ENCODE measurements at places on chromosomes 1 and 21.

- no peak for DNase-seq
These were observed 5.3 kb downstream of the PRUNE1 start for GRCh38 chr1:151013518-151013917.

- no peak for DNase-seq
These were observed 3.9 kb downstream of the KPNA6 start for GRCh38 chr1:32111789-32112188.

GRCh38 chr1:204198348-204199340, 2.4 kb upstream of the KISS1 start:
- DNase-seq, result peak; percentile 46

- no peak for DNase-seq
These were observed 11.4 kb downstream of the ARMH1 start for GRCh38 chr1:44685881-44686280.

DNA sequence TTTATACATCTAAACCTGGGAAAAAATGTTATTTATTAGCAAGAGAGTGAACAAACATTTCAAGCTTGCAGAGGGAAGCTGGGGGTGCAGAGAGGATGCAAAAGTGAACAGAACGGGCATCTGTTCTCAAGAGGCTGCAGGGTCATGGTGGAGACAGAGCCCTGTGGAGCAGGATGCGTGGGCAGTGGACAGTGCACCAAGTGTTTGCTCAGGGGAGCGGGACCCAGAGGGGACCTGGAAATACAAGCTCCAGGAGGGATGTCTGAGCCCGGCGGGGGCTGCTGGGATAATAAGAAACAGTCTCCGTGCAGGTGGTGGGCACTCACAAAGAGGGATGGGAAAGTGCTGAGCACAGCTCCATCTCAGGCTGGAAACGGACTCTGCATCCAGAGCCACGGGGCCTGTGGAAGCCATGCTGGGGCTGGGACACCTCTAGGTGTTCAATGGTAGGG, 105.3 kb upstream of the SLC45A1 start:
- no peak for DNase-seq

GRCh38 chr1:156021093-156021428, 310 bp upstream of the SSR2 start:
- DNase-seq, result no peak

DNA sequence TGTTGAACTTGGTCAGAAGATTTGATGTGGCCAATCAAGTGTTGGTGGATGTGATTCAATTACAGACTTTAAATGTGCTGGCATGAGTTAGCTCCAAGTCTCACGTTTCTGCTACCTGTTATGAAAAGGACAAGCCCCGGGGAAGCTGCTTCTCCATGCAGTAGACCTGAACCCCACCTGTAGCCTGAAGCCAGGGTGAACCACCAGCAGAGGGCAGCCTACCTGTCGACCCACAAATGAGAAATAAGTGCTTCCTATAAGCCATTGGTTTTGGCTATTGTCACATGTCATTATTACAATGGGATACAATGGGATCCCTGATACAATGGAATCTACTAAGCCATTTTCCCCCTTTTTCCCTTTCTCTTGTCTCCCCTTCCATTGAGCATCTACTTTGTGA, 230.2 kb downstream of the PRDM2 start:
- DNase-seq, result no peak

- no peak for DNase-seq
These were observed 73.5 kb downstream of the CD46 start for GRCh38 chr1:207825409-207825695.

DNA sequence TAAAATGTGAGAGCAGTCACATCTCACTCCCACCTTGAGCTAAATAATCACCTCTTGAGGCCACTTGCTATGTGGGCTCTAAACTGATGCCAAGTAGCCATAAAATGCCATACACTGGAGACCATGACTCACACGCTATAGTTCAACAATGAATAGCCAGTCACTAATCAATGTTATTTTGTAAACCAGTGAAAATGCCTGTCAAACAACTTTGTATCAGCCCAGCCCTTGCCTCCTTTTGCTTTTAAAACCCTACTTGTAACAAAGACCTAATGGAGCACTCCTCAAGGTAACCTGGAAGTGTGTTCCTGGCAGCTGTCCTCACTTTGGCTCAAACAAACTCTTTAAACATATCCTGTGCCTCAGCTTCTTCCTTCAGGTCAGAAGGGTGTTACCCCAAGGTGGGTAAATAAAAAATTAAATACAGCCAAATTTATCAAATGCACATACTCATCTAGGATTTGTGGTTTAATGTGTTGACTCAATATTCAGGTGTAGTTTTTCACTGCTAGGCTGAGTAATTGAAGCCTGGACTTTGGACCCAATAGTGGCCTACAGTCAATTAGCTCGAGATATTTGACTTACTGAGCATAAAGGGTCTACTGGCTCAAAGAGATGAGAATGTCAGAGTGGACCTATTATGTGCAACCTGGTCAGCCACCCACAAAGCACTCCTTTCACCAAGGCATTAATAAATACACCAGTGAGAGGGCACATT, 154.3 kb downstream of the COQ8A start:
- DNase-seq, result no peak

- no peak for DNase-seq
These were observed 522.5 kb downstream of the PTBP2 start for GRCh38 chr1:97243973-97244560.

- no peak for DNase-seq
These were observed 28.3 kb downstream of the RAB3GAP2 start for GRCh38 chr1:220243947-220244346.

- DNase-seq, result no peak
These were observed 1.6 kb downstream of the ZNF648 start for GRCh38 chr1:182059936-182060335.

DNA sequence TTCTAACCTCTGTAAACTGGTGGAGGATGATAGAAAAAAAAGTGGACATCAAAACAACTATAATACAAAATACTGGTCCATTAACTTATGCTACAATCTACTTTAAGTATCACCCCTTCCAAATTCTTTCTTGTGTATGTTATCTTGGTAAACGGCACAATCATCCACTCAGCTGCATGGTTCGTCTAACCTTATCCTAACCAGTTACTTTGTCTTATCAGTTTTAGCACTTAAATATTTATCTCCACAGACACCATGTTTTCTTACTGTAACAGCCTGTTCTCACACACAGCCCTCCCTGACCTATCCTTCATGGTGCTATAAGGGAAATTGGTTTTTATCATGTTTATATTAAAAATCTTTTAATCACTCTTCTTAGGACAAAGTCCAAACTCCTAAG, 157.2 kb downstream of the PTGER3 start:
- DNase-seq, result no peak

DNA sequence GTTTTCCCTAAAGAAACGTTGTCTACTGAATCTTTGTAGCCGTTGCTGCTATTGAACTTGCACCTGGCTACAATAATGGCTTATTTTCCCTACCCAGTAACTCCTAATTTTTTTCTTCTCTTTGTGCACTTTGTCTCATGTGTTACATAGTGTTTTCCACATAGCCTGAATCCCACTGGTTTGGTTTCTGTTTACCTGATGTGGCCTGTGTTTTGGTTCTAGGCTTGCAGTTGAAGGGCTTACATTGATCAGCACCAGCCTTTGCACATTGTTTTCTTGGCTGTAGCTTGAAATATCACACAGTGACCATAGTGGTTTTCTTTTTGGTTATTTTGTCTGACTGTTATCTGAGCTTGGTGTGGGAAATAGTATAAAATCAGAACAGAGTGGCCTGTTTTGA, 29.5 kb downstream of the ST3GAL3 start:
- DNase-seq, result no peak

DNA sequence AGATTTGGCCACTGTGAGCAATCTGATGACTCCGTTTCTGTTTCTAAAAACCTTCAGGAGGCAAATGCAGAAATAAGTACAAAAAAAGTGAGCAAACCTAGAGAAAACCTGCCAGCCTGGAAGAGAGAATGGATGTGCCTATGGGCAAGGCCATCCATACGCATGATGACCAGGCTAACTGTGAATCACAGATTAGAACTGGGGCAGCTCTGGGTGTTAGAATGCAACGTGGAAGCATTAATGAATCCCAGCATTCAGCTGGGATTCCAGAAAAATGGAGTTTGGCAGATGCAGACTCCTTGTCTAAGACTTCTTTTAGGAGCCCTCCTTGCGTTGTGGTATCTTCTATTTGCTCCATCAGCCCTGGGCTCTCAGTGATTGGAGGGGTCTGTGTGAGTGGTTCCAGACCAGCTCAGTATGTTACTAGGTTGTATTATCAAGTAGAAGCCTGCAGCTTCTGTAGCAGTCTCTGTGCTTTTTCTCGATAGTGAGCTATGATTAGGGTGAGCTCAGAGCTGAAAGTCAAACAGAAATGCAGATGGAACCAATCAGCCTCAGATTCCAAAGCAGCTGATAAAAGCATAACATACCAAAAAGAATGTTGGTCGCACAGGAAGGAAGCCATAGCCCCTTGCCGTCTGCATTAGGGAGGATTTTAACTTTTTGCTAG, 154.0 kb downstream of the PSMG1 start:
- no peak for DNase-seq

GRCh38 chr21:45152265-45152746, 77.9 kb downstream of the ADARB1 start:
- DNase-seq, result peak; percentile 59

- no peak for DNase-seq
These were observed 17.2 kb downstream of the CFH start for GRCh38 chr1:196669051-196669450.

DNA sequence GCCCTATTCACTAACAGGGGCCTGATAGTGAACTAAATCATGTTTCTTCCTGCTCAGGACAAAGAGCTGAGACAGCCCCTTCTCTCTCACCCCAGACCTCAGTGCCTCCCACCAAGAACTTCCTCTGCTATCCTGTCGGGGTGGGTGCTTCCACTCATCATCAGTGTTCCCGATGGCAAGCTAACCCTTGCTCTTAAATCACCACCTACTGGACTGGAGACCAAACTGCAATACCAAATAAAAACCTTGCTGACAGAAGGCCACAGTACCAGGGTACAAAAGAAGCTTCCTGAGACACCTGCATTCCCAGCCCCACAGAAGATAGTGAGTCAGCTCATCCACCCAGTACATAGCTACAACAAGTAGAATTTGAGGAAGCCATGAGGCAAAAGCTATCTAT, 799.5 kb downstream of the LTN1 start:
- DNase-seq, result no peak

- DNase-seq, result no peak
These were observed 232.9 kb upstream of the SGIP1 start for GRCh38 chr1:66300972-66301451.

DNA sequence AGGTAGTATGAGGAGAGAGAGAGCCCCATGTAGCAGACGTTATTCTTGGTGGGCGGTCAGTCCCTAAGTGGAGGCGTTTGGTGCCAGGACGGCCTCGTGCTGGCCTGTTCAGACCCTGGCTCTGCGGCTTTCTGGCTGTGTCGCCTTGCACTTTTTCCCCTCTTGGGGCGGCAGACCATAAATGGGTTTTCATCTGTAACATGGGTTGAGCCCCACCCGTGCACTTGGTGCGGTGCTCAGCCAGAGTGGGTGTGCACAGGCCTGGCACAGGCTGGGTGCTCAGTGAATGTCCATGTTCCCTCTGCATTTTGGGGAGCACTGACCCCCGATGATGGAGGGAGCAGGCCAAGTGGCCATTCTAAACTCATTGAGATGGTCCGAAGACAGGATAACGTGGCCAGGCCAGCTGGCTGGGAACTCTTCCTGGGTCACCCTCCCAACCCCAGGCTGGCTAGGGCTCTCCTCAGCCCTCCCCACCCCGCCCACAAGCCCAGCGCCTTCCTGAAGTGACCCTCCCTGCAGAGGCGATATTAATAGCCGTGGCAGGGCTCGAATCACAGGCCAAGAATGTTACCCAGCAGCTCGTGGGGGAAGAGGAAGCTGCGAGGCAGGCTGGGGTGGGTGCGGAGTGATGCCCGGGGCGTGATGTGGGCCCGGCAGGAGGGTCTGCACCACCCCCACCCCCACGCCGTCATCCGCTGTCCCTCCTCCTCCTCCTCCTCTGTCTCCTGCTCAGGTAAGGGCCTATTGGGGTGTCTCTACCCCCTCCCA, 78.5 kb downstream of the ARHGEF10L start:
- DNase-seq, result peak; percentile 82

DNA sequence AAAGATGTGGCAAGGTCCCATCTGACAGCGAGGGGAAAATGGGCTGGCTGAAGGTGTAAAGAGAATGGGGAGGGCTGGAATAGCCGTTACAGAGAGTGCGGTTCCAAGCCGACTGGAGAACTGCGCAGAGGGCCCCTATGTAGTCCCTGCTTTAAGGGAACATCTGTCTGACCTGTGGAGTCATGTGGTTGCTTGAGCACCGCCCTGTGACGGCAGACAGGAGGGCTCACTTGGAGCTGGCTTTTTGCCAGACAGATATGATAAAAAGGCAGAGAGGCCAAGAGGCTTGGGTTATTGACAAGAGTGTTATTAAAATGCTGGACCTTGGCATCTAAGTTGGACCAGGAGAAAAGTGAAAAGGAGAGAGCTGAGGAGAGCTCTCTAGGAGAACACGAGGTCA, 5.9 kb upstream of the PTPRF start:
- DNase-seq, result no peak

DNA sequence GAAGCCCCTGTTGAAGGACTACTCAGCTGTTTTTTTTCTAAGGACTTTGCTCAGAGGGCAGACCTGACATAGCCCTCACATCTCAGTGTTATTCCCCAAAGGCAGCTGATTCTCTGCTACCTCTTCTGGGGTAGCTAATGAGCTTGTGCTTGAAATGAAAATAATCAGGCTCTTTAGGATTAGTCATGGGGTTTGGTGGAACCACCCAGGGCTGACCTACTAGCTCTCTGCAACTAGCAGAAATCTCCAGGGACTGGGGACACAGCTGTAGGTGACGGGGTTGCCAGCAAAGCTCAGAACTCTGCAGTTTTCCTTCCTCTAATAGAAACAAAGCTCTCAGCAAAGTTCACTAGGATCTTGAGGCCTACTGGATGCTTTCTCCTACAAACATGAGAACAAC, 106.4 kb upstream of the BCL9 start:
- DNase-seq, result no peak

DNA sequence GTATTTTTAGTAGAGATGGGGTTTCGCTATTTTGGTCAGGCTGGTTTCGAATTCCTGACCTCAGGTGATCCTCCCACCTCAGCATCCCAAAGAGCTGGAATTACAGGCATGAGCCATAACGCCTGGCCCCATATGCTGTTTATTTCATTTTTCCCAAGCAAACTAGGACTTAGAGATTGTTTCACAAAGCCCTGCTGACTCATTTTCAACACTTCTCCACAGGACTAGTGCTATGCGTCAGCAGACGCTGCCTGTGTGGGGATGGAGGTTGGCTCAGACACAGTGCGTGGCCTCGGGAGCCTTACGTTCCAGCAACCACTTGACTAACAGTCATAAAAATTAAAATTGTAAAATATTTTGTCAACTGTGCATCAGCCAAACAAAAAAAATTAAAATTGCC, 22.7 kb downstream of the PKNOX1 start:
- DNase-seq, result peak; percentile 76
